Germinal center (tissue), 1 donor: ENCODE measurements at places on chromosomes 4 and X.

DNA sequence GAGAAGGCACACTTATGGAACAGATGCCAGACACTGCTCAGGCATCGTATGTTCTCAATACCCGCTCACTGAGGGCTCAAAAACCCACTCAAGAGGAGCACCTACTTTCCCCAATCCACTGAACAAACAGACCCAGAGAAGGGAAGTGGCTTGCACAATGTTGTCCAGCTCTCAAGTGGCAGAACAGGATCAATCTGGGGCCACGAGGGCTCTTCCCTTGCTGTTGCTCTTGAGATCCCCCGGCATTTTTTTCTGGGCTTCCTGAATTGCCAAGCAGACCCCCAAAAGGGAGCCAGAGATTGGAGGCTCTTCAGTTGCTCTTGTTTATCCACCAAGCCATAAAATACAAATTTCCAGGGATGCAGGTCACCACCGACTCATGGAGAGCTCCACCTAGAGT lies 35.7 kb downstream of the IDS start:
- no peak for DNase-seq

GRCh38 chr4:3660928-3661515 lies 105.2 kb upstream of the ADRA2C start:
- no peak for DNase-seq

DNA sequence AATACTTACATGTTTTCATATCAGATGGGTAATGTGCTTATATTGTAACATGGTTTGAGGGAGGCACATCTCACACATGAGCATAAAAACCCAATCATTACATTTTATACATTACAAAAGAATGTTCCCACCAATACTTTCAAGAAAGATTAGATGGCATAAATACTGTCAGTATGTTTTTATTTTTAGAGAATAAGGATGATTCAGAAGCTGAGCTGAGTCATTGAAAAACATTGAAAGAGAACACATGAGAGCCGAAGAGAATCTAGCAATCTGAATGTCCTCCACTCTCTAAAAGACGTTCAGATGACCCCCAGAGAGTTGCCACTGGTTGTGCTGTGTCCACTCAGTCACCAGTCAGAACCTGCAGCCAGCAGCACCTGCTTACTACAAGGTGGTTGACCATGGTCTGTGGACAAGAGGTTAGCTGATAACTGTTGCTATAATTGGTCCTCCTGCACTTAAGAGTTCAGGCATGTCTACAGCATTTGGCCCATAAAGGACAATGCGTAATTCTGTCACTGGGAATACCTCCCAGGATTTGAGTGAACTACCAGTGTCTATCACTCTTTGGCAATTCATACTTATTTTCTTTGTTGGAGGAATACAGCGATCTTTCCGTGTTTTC lies 382.2 kb upstream of the IGFBP7 start:
- no peak for DNase-seq

- DNase-seq = no peak
Observed at GRCh38 chr4:140707325-140707724, 48.9 kb downstream of the TBC1D9 start.

DNA sequence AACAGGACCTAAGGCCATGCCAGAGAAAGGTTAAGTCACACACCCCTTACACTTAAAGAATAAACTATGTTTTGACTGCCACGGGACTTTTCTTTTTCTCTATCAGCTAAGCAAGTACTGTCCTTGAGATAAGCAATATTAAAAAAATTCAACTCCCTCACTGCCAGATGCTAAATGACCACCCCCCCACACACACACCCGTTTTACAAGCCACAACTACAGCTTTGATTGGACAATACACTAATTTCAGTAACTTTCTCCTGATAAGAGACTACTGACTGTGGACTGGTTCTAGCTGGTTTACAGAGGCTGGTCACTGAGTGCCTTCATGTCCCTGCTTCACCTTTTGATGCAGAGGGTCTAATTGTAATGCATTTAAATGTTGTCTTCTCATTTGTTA lies 63.9 kb upstream of the HOPX start:
- DNase-seq = no peak

DNA sequence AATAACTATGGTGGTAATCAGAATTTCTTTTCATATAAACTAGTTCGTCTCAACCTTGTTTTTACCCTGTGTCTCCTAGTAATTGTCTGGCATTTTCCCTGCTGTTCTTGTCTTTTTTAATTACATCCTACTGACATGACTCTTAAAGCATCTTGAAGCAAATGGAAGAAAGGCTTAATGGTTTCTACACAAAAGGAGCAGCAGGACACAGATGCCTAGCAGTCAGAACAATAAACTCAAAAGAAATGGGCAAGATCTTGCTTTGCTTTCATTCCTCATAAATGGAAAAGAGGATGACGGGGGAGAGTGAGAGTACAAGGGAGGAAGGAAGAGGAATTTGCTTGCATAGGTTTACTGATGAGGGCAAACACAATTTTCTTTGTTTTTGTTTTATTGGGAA lies 293.2 kb upstream of the EMCN start:
- no peak for DNase-seq
